ENCODE measurements at places on chromosomes 5 and 9.

GRCh38 chr5:134246771-134247427 is 21.0 kb upstream of the PPP2CA start:
- no peak for DNase-seq

DNA sequence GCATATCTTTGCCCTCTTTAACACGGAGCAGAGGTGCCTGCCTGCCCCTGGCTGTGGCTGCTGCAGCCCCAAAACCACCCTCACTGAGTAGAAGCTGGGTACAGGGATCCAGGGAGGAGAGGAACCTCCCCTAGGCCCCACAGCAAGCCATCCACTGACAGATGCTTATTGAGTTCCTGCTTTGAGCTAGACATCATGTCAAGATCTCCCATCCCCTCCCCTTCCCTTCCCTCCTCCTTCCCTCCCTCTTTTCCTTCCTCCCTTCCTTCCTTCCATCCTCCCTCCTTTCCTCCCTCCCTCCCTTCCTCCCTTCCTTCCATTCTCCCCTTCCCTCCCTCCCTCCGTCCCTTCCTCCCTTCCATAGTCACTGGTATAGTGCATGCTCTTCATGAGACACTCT is 29.3 kb downstream of the GOLGA2 start:
- DNase-seq: no peak

- no peak for DNase-seq
Observed at GRCh38 chr9:95433096-95433819, 83.5 kb downstream of the PTCH1 start.

DNA sequence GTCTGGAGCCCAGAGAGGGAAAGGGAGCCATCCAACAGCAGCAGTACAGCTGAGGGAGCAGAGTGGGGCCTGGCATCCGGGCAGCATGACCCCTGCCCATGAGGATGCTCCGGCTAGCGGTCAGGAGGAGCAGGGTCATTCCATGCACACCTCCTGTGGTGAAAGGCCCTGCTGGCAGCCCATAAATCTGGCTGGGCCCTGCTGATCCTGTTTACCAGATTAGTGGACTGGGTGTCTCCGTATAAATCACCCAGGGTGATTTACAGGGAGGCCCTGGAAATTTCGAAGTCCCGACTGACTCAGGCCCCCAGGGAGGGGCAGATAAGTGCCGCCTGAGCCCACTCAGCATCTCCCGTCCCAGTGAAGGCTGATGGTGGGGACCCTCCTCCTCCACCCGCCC is 117.6 kb upstream of the HAND1 start:
- DNase-seq: no peak

DNA sequence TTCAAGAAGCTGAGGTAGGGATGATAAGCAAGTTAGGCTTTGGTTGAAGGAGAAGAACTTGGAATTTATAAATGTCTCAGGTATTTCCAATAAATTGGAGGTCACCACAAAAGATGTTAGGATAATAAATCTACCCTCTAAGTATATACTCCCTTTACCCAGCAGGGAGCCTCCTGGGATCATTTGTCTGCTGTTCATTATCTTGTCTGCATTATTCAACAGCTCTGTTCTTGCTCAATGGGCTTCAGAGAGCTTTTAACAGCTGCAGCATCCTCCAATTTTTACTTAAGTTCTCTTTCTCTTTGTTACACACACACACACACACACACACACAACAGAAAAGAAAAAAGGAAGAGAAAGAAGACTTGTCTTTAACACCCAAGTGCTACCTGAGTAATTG is 51.7 kb upstream of the VPS13A start:
- DNase-seq: no peak

All from omental fat pad (tissue), 4 donors.